ENCODE measurements at places on chromosomes 12 and 14.

DNA sequence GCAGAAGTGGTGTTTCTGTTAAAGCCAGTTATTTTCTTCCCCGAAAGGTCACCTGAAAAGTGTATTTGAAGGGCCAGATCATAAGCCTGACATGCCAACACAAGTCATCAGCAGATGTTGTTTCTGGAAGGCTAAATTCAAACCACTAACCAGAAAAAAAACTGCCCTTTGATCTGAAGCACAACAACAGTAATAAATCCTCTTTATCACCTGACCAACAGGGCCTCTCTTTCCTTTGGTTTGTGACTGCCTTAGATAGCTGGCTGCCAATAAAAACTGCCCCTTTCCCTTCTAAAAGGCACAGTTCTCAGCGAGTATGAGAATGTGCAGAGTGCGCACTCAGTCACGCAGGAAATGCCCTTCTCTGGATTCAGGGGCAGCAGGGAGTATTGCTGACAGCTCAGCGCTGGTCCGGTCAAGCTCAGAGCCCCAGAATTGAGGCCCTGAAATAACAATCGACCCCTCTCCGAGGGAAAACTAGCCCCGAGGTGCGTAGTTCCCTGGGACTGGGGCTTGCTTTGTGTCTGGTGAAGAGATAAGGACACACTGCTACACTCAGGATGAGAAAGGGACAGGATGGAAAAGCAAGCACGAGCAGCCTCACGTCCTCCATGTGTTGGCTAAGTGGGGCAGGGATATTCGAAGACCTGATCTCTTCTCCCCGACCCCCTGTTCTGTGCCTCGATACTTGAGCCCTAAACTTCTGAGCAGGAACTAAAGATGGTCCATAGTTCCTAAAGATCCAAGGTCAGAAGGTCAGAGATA is 184.2 kb upstream of the GZMB start:
- DNase-seq, result no peak

DNA sequence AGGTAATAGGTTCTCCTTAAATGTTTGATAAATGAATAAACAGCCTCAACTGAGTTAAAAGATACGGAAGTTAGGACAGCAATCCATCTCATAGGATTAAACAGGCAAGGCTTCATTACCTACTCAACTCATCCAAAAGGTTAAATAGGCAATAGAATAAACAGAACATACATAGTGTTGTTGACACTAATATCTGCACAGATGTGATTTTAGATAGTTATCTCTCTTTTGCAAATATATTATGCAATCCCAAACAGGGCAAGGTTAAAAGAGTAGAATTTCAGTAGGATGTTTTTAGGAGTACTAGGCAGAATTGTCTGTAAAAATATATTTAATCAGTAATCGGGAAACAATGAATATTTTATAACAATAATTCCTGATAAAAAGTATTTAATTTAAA is 276.3 kb downstream of the CPNE8 start:
- DNase-seq, result no peak

GRCh38 chr14:104239185-104239775 is 100.9 kb downstream of the KIF26A start:
- DNase-seq, result no peak

GRCh38 chr14:51860164-51860824 is at the start of gene GNG2:
GNG2 (plus strand) TSS chr14:51860612; CDS start chr14:51950679, 90,067 bp downstream.
- peak; percentile 66 for DNase-seq

GRCh38 chr12:58357511-58357910 is 416.1 kb downstream of the ATP23 start:
- no peak for DNase-seq

DNA sequence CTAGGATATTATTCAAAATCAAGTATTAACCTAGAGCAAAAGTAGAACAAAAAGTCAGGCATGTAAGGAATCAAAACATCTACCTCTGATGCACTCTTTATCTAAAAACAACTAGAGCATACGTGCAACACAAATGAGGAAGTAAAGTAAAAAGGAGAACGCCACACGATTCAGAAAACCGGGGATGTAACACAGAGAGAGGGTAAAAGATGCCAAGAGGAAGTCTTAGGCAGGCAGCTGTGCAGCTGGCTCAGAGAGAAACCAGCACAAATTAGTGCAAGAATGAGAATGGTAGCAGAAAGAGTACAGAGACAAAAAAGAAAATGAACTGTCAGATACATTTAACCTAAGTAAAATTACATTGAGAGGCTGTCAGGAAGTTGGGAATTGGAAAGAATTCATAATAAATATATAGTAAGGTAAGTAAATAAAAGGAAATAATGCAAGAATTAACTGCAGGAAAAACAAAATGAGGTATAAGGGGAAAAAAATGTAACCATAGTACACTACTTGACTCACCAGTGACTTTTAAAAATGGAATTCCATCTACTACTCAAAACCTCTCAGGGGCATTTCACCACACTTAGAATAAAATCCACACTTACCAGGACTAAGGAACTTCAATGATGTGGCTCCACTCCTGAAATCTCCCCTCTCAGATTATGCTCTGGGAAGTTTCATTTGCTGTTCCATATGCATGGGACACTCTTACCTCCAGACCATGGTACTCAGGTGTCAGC is 17.1 kb downstream of the BCAT1 start:
- no peak for DNase-seq

- no peak for DNase-seq
Measured at GRCh38 chr14:66085224-66085623, 400.9 kb upstream of the CCDC196 start.

GRCh38 chr12:69515394-69515930 is 45.3 kb downstream of the FRS2 start:
- no peak for DNase-seq

DNA sequence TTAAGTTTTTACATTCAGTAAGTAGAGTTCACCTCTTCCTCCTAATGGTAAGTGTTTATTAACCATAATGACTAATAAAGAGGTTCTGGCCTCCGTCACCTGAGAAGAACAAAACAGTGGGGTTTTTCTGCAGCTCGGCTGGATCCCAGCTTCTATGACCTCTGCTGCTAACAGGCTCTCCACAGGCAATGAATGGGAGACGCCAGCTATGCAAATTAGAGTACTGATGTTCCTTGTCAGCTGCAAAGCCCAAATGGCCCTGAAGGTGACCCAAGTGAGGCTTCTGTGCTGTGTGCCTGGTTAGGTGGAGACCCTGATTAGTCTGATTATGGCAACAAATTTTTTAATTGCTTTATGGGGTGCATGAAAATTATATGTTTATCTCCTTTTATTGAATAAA is 218.1 kb downstream of the APAF1 start:
- no peak for DNase-seq

GRCh38 chr14:31280132-31280870 is 72.7 kb upstream of the HECTD1 start:
- no peak for DNase-seq

GRCh38 chr12:92259696-92260251 is 114.1 kb upstream of the BTG1 start:
- DNase-seq, result no peak

DNA sequence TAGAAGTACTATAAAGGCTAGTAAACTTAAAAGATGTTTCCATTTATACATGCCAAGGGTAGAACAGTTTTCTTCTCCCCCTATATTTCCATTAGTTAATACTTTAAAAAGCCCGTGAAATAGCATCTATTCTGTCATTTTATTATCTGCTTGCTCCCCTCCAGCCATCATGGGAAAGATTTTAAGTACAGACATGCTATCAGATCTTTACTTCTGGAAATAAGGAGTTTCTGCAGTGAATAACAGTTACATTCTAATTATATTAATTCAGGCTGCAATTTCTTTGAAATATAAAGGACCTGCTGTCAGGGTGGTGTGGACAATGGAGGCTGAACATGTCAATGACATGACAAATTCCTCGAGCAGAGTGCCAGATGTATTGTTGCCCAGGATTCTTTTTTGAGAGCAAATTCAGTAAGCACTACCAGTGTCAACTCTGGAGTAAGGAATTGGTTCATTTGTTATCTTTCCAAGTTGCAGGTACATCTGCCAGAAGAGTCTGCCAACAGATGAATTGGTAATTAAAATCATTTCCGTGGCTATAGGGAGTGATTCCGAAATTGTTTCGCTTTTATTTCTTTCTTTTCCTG is 151.3 kb downstream of the BTG1 start:
- DNase-seq, result no peak

DNA sequence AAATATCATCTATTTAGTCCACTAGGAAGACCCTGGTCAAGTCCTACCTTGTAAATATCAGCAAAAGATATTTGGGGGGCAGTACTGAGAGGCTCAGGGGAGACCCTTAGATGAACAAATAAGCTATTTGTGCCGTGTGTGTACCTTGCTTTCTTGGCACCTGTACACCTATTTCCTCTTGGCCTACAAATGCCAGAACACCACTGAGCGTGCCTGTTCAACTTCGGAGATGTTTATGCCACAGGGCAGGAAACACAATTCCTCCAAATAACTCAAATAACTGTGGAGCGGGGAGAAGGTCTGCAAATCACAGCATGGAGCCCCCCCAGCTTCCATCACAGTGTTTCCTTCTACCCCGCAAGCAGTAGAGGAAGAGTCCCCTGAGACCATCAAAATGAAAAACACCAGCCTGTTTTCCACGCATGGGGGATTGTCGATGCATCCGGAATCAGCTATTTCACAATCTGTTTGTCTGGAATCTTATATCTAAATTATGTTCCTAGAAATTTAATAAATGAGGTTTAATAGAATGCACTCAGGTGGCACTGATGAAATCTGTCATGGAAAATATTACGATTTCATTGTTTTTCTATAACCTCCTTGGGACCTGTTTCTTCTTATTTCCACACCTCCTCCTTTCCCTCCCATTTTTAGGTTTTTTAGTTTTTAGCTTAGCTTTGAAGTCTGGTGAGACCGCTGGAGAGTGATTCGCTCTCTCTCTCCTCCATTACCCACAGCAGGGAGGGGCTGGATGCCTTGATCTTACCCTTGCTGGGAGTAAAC is 254.0 kb upstream of the SRRM4 start:
- no peak for DNase-seq

- DNase-seq, result no peak
Measured at GRCh38 chr12:109112720-109113465, 3.5 kb upstream of the ACACB start.

GRCh38 chr14:25904446-25904845 is 693.4 kb downstream of the NOVA1 start:
- no peak for DNase-seq

GRCh38 chr12:93743999-93744689 is 67.0 kb downstream of the CRADD start:
- no peak for DNase-seq

DNA sequence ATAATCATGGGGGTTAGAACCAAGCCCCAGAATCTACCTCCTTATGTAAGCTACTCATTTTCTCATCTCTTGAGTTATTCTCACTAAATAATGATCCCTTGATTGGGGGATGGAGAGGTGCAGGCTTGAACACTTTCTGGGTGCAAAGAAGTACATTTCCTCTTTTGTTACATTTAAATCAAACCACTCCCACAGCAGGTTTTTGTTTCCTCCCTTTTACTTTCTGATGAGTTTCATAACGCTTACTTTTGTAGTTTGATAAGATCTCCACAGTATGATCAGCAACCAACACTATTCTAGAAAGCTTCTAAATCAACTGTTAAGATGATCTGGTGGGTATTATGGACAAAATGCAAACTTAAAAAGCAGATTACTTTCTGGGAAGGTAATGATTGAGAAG is 20.5 kb downstream of the VCPKMT start:
- DNase-seq, result no peak

GRCh38 chr12:109770104-109770860 is 56.7 kb downstream of the FAM222A start:
- peak; percentile 25 for DNase-seq

- peak; percentile 85 for DNase-seq
Measured at GRCh38 chr12:124940393-124941169, 26.1 kb upstream of the UBC start.

DNA sequence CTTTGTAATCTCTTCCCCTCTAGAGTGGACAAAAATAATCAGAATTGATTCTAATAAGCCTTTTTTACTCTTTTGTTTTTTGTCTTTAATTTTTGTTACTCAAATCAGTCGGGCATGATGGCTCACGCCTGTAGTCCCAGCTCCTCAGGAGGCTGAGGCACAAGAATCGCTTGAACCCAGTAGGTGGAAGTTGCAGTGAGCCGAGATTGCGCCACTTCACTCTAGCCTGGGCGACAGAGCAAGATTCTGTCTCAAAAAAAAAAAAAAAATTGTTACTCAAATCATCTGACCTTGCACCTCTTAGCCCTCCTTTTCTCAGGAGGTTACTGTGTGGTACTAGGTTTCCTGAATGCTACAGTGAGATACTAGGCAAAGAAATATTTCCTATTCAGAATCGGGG is 280.6 kb downstream of the PDZRN4 start:
- no peak for DNase-seq

DNA sequence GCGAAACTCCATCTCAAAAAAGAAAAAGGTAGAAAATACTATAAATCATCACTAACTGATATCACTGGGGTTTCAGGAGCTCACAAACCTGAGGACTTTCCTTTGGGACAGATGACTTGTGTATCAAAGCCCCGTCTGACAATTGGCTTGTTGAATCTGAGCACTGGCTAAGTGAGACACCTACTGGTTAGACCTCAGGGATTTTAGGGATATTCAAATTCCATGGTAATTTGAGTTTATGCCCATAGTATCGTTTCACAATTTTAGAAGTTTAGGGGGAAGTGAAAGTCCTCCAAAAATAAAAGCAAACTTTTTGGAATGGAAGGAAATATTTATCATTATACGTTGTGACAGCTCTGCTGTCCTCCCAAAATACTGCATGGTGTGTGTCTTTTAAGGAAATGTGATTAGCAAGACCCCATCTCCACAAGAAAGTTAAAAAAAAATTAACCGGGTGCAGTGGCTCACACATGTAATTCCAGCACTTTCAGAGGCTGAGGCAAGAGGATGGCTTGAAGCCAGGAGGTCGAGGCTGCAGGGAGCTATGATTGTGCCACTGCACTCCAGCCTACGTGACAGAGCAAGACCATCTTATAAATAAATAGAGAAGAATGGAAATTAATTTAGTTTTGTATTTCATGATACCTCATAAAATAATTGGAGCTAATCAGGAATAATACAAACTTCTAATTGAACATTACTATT is 49.2 kb downstream of the FBXL14 start:
- DNase-seq, result no peak

DNA sequence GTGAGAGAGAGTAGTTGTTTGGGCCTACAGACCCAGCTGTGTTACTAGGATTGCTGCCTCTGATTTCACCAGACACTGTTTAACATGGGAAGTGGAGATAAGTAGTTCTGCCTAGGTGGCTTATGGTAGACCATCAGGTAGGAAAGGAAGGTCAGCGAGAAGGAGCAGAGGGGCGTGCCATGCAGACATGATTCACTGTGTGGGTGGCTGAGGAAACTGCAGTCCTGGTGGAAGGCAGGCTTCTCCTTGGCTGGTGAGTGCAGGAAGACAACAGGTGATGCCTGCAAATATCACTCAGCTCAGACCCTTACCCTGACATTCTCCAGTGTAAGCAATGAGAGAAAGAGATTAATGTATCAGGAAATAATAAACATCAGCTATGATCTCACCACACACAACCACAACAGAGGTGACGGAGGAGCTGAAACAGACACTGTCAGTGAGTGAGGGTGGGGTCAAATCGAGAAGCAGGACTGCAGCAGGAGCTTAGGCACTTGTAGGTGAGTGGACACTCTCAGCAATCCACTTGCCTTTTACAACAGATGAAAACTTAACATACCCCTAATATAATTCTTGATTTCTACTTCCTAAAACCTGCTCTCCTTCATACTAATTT is 2.1 kb upstream of the PRR4 start:
- no peak for DNase-seq

GRCh38 chr12:5022465-5023061 is 21.1 kb upstream of the KCNA5 start:
- DNase-seq, result peak; percentile 48
